ENCODE measurements at places on chromosomes 2 and 18. TPM values are rescaled to one million over a fixed set of nuclear protein-coding genes. Genes with fewer than 3 reads are reported as not detected.

DNA sequence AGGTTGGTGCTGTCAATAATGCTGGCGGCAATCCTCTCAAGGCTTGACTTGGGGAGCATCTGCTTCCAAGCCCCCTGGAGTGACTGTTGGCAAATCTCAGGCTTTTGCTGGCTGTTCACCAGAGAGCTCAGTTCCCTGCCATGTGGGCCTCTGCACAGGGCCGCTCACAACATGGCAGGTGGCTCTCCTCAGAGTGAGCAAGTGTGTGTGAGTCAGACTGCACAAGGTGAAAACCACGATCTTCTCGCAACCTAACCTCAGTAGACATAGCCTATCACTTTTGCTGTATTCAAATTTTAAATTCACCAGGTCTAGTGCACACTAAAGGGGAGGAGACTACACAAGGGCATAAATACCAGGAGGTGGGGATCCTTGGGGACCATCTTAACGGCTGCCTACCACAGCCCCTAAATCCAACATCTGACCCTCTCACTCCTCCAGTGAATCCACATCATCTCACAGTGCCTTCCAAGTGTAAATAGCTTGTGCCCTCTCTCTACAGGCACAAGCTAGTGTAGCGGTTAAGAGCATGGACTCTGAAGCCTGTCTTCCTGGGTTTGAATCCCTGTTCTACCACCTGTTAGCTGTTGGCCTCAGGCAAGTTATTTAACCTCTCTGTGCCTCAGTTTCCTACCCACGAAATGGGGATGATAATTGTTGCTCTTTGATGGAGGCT is 187.7 kb upstream of the CXCR4 start:
- DNase-seq: no peak

DNA sequence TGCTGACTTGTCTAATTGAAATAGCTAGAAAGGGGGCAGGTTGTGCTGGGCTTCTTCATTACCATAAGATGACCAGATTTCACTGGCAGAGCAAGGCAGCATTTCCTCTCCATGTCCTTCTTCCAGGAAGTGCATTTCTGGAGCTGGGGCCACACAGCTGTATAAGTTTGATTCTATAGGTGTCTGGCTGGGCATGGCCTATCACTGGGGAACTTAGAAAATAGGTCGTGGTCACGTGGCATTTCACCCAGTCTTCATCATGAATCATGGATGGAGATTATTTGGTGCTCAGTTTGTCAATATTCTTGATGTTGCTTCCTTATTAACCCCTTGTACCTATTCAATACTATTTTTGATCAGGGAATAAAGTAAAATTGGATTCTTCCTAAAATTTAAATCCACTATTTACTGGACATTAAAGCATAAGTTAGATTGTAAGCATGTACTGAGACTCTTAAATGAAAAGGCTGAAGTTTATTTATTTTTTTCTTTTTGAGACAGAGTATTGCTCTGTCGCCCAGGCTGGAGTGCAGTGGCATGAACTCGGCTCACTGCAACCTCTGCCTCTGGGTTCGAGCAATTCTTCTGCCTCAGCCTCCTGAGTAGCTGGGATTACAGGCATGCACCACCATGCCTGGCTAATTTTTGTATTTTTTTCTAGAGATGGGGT is 49.5 kb upstream of the TMEM87B start:
- DNase-seq: no peak

TUBB8B gene
- total RNA-seq: not detected

SP3 gene
- total RNA-seq: 155 TPM

DNA sequence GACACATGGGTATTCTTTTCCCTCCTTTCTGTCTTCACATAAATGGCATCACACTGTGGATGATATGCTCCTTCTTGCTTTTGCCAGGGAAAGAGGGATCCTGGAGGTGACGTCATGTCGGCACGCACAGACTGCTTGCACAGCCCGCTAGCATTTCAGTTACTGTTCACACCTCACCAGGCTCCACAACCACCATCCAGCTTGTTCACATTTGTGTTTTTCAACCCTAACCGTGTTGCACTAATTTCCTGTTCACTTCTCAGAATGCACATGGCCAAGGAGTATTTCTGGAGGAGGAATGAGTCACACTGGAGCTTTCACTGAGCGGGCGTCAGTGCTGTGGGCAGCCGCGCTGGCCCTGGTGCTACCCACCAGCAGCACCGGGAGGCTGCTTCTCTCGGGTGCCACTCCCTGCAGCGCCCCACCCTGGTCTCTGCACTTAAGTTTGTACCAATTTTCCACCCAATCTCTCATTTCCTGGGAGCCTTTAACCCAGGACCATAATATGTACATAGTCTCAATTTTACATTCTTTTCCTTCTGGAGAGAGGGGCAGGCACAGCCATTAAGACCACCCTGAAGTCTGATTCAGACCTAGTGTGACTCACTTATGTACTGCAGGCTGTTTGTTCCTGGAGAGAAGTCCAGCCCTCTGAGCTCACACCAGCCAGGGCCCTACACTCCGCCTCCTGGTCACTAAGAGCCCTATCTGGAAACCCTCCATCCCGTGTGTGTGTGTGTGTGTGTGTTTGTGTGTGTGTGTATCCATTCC is 65.1 kb downstream of the MBP start:
- DNase-seq: peak; percentile 40

GPAT2 gene
- total RNA-seq: 5.0 TPM

DNA sequence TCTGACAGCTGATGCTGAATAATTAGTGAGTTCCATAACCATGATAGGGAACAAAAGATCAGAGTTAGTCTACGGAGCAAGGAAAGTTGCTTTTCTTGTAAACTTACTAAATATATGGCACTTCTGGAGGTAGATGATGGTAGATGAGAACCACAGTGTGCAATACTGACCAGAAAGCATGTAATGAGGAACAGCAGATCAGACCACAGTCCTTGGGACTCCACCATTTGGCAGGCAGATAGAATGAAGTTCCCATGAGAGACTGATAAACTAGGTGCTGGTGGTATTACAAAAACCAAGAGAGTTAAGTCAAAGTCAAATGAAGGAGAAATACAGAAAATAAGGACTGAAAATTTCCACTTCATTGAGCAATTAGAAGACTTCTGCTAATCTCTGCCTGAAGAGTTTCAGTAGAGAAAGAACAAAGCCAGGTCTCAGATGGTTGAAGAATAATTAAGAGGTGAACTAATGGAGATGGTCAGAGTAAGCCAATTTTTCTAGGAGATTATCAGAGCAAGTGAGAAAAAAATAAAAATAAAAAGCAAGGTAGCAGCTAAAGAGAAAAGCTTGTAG is 10.4 kb downstream of the CERKL start:
- DNase-seq: no peak

KIAA2012 gene
- total RNA-seq: not detected

DNA sequence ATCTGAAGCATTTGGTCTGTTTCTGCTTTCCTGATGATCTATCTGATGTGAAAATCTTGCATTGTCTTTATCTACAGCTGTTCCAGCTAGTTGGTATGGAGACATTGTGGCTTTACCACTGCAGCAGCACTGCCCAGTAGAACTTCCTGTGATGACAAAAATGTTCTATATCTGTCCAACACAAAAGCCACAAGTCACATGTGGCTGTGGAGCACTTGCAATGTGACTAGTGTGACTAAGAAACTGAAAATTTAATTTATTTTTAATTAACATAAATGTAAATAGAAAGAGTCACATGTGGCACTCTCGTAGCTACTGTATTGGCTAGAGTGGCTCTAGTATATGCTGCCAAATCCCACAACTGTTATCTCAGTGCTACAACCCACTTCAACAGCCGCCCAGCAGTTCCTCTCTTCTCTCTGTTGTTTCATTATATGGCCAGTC is 425.7 kb downstream of the SETBP1 start:
- DNase-seq: no peak

DNA sequence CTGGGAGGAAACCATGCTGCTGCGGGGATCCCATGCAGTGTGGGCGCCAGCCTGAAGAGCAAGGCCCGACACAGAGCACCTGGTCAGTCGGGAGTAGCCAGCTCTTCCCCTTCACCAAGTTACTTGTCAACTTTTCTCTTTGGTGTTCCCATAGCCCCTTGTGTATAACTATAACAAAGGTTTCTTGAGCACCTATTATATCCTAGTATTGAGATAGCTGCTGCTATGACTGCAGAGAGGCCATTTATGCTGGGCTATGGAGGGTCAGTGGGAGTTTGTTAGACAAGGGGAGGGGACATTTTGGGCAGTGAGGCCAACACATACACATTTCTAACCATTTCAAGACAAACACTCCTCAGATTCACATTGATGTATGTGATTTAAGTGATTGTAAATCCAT is 10.8 kb downstream of the HK2 start:
- no peak for DNase-seq

TCF23 gene
- not detected for total RNA-seq

GRCh38 chr2:240398661-240399267 is 36.7 kb upstream of the GPC1 start:
- no peak for DNase-seq

GRCh38 chr18:51857989-51858388 is 482.0 kb upstream of the DCC start:
- no peak for DNase-seq

- no peak for DNase-seq
Measured at GRCh38 chr18:7158216-7158615, 40.6 kb upstream of the LAMA1 start.

DNA sequence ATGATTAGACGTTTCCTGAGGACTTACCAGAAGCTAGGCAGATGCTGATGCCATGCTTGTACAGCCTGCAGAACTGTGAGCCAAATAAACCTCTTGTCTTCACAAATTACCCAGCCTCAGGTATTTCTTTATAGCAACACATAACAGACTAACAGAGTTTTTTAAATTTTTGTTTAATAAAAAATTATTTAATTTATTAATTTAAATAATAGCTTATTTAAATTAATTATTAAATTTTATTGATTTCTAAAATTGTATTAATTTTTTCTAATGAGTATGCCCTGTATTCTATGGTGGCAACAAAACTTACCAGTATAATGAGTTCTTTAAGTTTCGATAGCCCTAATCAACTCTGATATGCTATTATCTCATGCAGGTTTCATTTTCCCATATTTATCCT is 259.8 kb downstream of the IKZF2 start:
- no peak for DNase-seq

- DNase-seq: no peak
Measured at GRCh38 chr2:217365656-217366055, 505.8 kb upstream of the TNP1 start.

DNA sequence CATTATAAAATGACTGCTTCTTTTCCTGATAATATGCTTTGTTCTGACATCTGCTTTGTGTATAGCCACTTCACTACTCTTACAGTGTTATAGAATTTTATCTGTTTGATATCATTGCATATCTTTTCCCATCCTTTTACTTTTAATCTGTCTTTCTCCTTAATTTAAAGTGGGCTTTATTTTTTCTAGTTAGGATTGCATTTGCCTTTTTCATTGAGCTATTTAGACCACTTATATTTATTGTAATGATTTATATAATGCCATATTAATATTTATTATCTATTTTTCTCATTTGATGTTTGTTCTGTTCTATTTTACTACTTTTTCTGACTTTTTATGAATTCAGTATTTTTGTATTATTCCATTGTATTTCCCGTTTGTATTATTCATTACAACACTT is 758.7 kb downstream of the TMEM182 start:
- no peak for DNase-seq

LYPD1 gene
- total RNA-seq: not detected

DNA sequence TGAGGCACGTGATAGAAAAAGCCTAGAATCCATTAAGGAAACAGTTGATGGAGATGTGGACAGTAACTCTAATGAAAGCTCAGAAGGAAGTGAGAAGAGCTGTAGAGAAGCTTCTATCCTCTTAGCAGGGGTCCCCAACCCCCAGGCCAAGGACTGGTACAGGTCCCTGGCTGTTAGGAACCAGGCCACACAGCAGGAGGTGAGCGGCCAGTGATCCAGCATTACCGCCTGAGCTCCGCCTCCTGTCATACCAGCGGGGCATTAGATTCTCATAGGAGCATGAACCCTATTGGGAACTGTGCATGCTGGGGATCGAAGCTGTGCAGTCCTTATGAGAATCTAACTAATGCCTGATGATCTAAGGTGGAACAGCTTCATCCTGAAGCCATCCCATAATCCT is 8.7 kb upstream of the IMP4 start:
- DNase-seq: no peak

UGT1A10 gene
- total RNA-seq: not detected
